Prostate gland (tissue), 2 donors: ENCODE measurements at places on chromosomes 11 and 22.

GRCh38 chr11:70072461-70072860, 5.7 kb upstream of the ANO1 start:
- no peak for DNase-seq

GRCh38 chr11:130999086-130999485, 82.8 kb upstream of the SNX19 start:
- no peak for DNase-seq

DNA sequence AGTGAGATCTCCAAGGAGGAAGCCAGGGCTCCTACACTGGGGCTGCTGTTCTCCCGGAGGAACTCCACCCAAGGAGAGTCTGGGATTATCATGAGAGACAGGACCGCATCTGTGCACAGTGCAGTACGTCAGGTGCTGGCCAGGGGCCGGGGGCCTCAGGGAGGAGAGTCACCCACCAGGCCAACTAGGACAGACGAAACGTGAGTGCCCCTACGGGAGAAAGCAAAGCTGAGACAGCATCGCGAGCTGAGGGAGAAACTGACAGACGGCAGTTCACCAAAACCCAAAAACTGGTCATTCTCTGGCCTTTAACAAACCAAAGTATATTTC, 273.4 kb downstream of the BRD1 start:
- DNase-seq: no peak

DNA sequence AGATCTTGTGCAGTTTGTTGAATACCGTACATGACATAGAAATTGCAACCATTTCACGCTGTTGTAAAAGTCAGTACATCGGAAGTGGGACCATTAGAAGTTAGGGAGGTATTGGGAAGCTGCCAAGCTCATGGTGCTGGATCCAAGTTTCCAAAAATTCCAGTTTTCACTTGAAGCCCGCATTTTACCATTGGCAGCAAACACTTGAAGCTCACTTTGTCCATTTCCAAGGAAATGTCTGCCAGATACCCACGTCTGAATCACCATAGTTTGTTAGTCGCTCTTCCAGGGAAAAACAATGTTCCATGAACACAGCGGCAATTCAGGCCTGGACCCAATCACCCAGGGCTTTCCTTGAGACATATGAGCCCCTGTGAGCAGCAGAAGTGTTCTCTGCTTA, 22.6 kb upstream of the PARVB start:
- DNase-seq: no peak

DNA sequence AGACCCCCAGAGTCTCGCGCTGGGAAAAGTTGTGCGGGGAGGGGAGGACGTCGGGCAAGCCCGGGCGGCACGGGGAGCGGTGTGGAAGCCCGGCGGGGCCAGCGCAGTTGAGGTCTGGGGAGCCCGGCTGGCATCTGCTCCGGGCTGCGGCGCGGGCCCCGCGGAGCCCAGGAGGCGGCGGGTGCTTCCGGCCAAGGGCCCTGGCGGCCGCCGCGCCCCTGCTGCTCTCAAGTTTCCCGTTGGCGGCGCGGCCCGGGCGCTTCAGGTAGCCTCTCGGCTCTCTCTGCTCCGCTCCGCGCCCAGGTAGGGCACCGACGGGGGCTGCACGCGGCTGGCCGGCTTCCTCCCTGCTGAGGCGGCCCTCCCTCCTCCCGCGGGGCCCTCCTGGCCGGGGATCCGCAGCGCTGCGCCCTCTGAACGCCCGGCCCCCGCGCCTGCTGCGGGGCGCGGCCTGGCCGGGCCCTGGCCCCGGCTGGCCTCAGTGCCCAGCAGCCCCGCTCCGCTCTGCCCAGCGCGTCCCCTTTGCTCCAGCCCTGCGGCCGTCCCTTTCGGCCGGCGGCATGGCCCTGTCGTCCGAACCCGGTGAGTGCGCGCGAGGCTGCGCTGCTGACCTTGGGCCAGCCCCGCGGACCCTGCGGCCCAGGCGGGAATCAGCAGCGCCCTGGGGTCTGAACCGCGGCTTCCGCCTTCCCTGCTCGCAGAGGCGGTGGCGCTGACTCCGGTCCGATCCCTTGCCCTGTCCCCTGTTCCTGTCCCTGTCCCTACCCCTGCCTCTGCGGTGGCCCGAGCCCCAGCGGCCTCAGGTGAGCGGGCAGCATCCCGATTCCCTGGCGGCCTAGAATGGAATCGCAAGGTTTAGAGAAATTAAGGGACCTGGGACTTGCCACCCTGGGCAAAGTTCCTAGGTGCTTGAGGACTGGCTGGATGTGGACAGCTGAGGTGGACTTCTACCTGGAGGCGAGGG, 4.3 kb upstream of the AMPD3 start:
- DNase-seq: peak; percentile 51

DNA sequence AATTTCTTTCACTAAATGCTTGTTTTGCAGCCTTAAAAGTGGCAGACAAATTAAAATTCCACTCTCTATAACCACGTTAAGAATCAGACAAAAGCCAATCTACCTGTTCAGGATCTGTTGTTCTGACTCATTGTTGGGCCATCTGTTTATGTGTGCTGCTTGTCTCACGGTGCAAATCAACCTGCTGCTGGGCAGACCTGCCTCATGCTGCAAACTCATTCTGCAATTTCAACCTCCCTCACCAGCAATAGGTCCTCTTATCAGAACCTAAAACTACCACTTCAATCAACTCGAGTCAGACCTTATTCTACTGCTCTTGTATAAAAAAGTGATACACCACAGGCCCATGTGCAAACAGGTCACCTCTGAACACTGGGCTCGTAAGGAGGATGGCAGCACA, 75.1 kb downstream of the LARGE2 start:
- no peak for DNase-seq

DNA sequence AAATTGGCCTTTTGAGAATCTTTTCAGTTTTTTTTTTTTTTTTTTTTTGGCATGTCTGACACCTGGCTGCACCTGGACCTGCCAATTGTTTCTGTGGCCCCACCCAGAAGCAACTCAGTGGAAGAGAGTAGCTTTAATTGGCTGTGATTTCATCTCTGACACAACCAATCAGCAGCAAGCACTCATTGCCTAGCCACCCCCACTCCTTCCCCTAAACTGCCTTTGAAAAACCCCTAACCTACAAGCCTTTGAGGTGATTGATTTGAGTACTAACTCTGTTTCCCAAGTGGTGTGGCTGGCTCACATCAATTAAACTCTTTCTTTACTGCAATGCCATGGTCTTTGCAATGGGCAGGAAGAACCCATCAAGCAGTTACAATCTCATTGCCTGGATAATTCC, 98.2 kb upstream of the CHORDC1 start:
- DNase-seq: no peak

DNA sequence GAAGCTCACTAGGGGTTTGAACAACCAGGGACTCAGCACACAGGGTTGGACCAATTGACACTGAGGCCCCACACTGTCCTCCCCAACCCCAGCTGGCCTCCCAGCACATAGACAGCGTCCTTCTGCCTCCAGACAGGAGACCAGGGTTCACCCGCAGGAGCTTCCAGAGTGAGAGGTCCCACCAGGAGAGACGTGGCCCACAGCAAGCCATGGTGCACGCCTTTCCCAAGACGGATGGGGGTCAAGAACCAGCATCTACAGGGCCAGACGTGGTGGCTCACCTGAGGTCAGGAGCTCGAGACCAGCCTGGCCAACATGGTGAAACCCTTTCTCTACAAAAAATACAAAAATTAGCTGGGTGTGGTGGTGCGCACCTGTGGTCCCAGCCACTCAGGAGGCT, 12.1 kb upstream of the SIGIRR start:
- DNase-seq: no peak

- no peak for DNase-seq
These were observed 192.6 kb upstream of the NAV2 start for GRCh38 chr11:19519912-19520641.

GRCh38 chr11:34988294-34989255, 72.2 kb downstream of the PDHX start:
- no peak for DNase-seq

- no peak for DNase-seq
These were observed 17.4 kb upstream of the SLC1A2 start for GRCh38 chr11:35436581-35437250.

DNA sequence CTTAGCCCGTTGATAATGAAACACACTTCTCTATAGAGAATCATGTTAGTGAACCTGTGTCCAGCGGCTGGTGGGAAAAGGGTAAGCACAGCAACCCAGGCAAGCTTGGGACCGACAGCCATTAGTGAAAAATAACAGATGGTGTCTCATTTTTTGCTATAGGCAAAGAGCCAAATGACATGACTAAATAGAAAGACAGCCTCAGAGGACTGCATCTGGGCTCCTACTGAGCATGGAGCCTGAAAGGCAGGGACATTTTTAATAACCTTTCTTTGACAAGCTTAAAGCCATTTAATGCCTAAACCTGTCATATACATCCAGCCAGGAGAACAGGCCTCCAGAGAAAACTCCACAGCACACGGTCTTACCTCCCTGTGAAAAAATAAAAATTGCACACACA, 67.0 kb downstream of the FANCF start:
- DNase-seq: no peak

GRCh38 chr11:36953976-36954375, 355.9 kb upstream of the RAG2 start:
- DNase-seq: no peak

DNA sequence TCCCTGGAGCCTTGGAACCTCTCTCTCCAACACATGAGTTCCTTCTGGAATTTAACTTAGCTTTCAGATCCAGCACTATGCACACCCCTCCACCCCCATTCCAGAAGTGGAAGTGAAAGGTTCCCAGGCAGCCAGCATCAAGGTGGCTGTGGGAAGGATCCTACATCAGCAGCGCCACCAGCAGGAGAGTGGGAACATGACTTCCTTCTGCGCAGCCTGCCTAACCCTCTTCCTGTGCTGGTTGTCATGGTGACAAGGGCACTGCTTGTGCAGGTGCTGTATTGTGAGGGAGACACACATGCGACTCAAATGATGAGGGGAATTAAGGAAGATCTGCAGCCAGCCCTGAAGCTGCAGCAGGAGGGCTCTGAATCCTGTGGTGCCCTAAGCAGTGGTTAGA, 904.5 kb upstream of the API5 start:
- DNase-seq: no peak

- DNase-seq: no peak
These were observed 27.1 kb downstream of the RASSF10 start for GRCh38 chr11:13036235-13036634.

- no peak for DNase-seq
These were observed 27.2 kb downstream of the OR52B2 start for GRCh38 chr11:6142936-6143335.

- no peak for DNase-seq
These were observed 138.4 kb upstream of the DDI1 start for GRCh38 chr11:103898065-103898464.

DNA sequence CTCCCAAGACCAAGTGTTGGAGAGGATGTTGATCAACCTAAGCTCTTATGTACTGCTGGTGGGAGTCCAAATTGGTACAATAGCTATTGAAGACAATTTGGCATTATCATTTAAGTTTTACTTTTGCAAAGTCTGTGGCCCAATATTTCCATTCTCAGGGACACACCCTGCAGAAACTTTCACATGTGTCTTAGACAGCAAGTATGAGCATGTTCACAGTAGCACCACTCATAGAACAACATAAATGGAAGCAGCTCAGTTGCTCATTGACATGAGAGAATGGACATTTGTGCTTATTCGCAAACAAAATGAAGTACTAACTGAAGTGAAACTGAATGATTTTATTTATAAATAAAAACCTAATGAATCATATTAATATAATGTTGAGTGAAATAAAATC, 135.5 kb downstream of the NOX4 start:
- no peak for DNase-seq

DNA sequence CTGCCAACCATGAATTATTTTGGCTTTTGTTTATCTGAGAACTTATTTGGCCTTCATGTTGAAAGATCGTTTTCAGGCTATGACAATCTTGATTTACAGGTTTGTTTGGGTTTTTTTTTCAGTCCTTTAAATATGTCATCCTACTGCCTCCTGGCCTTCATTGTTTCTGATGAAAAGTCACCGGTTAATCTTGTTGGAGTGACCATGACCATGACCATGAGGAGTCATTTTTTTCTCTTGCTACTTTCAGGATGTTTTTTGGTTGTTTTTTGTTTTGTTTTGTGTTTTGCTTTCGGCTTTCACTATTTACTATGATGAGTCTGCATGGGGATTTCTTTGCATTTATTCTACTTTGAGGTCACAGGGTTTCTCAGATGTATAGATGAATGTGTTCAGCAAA, 81.6 kb downstream of the BRD1 start:
- no peak for DNase-seq

DNA sequence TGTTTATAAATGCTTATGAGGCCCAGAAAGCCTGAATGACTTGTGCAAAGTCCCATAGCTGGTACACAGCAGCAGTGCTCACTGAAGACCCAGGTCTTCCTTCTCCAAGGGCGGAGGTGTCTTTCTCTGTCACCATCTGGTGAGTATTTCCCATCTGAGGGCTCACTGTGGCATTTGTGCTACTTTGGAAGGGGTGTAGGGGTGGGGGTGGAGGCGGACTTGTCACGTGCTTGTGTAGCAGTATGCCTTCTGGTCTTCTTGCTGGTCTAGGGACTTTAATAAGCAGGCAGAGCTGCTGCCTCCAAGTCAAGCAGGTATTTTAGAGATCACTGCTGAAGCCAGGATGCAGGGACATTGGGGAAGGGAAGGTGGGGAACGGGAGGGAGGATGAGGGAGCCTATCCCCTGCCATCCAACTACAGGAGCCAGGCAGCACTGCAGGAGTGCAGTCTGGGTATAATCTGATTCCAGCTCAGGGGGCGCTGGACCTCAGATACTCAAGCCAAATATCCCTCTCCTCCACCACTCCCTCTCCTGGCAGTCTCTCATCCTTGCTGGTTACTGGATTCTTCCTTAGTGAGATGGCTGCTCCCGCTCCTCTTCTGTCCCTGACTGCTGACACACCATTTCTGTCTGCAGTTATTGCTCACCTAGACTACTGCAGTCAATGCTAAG, 3.4 kb downstream of the ABCC8 start:
- no peak for DNase-seq

- no peak for DNase-seq
These were observed 15.1 kb upstream of the ATXN10 start for GRCh38 chr22:45656577-45656976.

GRCh38 chr11:69101115-69101791, 52.5 kb downstream of the TPCN2 start:
- peak; percentile 87 for DNase-seq

DNA sequence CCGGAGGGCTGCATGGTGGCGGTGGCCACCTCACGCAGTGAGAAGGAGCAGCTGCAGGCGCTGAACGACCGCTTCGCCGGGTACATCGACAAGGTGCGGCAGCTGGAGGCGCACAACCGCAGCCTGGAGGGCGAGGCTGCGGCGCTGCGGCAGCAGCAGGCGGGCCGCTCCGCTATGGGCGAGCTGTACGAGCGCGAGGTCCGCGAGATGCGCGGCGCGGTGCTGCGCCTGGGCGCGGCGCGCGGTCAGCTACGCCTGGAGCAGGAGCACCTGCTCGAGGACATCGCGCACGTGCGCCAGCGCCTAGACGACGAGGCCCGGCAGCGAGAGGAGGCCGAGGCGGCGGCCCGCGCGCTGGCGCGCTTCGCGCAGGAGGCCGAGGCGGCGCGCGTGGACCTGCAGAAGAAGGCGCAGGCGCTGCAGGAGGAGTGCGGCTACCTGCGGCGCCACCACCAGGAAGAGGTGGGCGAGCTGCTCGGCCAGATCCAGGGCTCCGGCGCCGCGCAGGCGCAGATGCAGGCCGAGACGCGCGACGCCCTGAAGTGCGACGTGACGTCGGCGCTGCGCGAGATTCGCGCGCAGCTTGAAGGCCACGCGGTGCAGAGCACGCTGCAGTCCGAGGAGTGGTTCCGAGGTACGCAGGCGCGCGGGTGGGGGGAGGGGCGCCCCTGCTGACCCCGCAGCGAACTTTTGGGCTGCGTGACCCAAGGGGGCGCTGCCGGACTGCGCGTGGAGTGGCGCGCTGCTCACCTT, 670 bp downstream of the NEFH start:
- DNase-seq: no peak
